ENCODE measurements at places on chromosomes 4 and X.

DNA sequence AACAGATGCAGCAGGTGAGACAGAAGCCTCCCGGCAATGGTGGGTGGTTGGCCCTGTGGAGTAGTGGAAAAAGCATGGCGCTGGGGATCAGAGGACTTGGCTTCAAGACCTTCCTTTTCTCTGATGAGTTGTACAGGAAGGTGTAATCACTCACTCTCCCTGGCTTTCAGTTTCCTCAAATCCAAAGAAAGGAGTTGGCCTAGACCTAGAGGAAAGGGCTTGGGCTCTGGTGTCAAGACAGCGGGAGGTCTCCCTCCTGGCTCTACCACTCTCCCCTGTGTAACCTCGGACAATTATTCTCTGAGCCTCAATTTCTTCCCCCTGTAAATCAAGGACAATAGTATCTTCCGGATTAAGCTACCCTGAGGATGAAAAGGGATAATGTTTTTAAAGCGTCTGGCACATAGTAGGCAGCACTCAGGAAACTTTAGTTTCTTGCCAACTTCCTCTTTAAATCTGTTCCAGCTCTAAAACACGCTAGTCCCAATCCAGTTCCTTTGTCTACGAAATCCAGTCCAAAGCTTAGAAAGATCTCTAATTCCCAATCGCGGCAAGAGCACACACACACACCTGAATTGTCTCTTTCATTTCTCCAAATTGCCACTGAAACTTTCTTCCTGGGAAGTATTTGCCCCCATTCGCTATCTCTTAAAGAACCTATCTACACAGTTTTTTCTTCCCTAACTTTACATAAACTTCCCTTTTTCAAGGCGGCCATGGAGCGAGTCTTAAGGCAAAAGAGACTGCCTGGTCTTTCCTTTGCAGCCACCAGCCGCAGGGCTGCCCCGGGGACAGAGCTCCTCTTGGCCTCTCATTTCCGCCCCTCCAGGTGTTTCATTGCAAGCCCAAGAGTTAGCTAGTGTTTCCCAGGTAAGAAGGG is 29.9 kb upstream of the GPC4 start:
- no peak for DNase-seq

GRCh38 chrX:136797787-136798186 is 17.1 kb upstream of the ARHGEF6 start:
- no peak for DNase-seq

- DNase-seq: no peak
Observed at GRCh38 chr4:48226199-48226598, 43.4 kb downstream of the TEC start.

DNA sequence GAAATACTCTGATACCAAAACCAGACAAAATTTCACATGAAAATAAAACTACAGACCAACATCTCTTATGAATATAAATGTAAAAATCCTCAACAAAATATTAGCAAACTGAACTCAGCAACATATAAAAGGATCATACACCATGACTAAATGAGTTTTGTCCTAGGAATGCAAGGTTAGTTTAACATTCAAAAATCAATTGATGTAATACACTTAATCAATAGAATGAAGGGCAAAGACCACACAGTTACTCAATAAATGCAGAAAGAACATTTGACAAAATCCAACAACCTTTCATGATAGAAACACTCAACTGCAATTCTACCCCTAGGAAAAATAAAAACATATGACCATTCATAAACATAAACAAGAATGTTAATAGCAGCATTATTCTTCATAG is 50.2 kb upstream of the DCTD start:
- DNase-seq: no peak
